ENCODE measurements at places on chromosomes 4 and X.

DNA sequence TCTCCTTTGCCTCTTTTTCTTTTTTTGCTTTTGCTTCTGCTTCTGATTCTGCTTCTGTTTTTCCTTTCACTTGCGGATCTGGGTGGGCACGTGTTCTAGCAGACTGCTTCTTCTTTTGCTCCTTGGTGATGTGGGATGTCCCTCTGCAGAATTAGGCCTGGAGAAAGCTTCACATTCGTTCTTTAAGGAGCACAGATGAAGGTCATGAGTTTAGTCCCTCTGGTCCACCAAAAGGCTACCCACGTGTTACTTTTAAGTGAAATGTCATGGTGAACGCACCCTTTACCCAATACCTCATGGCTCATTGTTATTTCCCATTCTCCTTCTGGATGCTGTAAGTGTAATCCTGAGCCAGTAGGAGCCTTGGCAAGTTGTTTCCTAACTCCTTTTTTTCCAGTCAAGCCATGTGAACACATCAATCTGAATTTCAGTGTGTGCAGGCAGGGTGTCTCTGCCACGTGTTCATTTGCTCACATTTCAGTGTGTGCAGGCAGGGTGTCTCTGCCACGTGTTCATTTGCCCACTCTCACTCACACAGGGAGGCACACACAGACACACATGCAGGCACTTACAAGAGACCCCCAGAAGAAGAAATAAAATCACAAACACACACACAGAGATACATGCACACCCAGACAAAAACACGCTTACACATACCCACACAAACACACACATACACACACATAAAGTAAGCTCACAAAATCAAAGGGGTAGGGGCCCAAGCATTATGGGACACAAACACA lies 36.9 kb downstream of the NBDY start:
- DNase-seq = no peak

DNA sequence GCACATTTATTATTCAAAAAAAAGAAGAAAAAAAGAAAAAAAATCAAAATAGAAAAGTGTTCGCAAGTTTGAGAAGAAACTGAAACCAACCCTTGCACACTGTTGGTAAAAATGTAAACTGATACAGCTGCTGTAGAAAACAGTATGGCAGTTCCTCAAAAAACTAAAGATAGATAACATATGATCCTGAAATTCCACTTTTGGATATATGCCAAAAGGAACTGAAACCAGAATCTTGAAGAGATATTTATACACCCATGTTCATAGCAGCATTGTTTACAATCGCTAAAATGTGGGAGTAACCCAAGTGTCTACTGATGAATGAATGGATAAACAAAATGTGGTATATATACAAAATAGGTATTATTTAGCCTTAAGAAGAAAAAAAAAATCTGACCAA lies 155.4 kb downstream of the TBCK start:
- DNase-seq = no peak

- no peak for DNase-seq
These were observed 29.6 kb downstream of the MCUB start for GRCh38 chr4:109589605-109590004.

DNA sequence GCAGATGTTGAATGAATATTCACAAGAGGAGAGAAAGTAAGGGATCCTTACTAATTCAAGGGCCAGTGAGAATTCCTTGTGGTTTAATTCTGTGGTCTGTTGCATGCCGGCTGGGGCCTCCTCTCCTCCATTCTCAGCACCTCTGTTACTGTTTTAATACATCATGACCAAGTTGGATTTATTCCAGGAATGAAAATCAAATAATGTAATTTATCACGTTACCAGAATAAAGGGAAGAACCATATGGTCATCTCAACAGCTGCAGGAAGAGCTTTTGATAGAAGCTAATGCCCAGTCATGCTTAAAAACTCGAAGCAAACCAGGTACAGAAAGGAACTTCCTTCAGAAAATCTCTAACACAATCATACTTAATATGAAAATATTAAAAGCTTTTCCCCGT lies 54.1 kb downstream of the GRK4 start:
- no peak for DNase-seq

- DNase-seq = no peak
These were observed 81.0 kb upstream of the SMARCAD1 start for GRCh38 chr4:94126669-94127068.

- DNase-seq = no peak
These were observed 3.5 kb downstream of the ENAM start for GRCh38 chr4:70632028-70632427.

DNA sequence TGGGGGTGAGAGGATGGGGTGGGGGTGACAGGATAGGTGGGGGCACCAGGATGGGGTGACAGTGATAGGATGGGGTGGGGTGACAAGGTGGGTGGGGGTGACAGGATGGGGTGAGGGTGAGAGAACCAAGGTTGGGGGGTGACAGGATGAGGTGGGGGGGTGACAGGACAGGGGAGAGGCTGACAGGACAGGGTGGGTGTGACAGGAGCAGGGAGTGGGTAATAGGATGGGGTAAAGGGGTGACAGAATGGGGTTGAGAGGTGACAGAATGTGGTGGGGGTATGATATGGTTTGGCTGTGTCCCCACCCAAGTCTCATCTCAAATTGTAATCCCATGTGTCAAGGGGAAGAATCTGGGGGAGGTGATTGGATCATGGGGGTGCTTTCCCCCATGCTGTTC lies 26.0 kb downstream of the RNF212 start:
- DNase-seq = no peak

GRCh38 chr4:61175495-61175894 lies 24.6 kb upstream of the ADGRL3 start:
- no peak for DNase-seq

- DNase-seq = no peak
These were observed 425.8 kb upstream of the PABPC4L start for GRCh38 chr4:134627366-134627765.

GRCh38 chrX:118726887-118727685 lies at the start of gene IL13RA1:
Gene IL13RA1 (plus strand): TSS chrX:118727606. CDS start chrX:118727639, 33 bp downstream.
- DNase-seq = peak; percentile 65
